ENCODE measurements at places on chromosomes 12 and 14.

GRCh38 chr12:91222746-91223145 lies 40.1 kb upstream of the DCN start:
- no peak for DNase-seq

DNA sequence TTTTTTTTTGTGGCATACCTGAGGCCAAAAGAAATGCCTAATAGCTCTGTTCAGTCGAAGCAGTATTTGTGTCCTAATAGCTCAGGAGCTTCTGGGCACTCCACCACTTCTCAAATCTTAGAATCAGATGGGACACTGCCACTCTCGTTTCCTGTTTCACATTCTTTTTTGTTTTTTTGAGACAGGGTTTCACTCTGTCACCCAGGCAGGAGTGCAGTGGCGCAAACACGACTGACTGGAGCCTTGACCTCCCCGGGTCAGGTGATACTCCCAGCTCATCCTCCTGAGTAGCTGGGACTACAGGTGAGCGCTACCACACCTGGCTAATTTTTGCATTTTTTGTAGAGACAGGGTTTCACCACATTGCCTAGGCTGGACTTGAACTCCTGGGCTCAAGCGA lies 52.7 kb downstream of the SPPL3 start:
- no peak for DNase-seq

GRCh38 chr12:115464111-115464581 lies 780.2 kb upstream of the TBX3 start:
- DNase-seq = no peak

GRCh38 chr12:19707948-19708409 lies 268.7 kb downstream of the AEBP2 start:
- DNase-seq = no peak

DNA sequence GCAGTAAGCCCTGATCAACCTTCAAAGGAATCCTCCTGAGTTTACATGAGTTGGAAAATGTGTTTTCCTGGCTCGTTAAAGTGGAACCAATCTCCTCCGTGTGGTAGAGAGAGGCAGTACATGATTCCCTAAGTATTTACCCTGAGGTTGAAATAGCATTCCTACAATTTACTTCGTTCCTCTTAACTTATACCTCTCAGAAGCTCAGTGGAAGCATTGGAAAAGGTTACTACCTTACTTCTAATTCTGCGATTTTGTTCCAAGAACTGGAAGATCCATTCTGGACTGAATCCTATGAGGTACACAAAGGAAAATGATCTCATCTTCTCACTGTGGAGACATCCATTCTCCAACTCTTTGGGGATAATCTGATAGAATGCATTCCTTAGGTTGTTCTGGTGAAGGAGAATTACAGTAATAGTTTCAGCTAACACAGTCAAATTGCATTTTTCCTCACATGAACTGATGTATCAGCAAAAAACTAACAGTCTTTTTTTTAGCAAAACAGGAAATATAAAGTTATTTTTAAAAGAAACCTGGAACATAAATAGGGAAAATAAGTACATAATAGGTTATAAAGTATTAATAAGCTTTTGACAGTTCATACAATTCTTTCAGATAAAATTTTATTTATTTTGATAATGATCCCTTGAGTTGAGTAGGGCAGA lies 475.6 kb downstream of the PDZRN4 start:
- no peak for DNase-seq

Measured in T-helper 22 cell (primary cell).